ENCODE measurements at places on chromosomes 7 and 10.

DNA sequence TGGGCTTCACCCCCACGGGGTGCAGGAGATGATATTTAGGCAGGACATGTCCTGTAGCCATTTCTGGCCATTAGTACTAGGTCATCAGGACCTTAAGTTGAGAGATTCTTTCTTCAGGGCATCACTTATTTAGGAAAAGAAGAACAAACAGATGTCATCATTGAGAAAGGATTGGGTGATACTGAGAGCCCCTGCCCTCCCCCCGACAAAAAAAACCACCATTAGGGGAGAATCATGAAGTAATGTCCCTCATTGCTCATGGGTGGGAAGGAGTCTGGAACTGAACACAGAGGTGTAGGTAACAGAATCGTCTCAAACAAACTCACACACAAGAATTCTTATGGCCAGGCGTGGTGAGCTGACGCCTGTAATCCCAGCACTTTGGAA, 6.4 kb upstream of the ORAI2 start:
- DNase-seq: no peak

DNA sequence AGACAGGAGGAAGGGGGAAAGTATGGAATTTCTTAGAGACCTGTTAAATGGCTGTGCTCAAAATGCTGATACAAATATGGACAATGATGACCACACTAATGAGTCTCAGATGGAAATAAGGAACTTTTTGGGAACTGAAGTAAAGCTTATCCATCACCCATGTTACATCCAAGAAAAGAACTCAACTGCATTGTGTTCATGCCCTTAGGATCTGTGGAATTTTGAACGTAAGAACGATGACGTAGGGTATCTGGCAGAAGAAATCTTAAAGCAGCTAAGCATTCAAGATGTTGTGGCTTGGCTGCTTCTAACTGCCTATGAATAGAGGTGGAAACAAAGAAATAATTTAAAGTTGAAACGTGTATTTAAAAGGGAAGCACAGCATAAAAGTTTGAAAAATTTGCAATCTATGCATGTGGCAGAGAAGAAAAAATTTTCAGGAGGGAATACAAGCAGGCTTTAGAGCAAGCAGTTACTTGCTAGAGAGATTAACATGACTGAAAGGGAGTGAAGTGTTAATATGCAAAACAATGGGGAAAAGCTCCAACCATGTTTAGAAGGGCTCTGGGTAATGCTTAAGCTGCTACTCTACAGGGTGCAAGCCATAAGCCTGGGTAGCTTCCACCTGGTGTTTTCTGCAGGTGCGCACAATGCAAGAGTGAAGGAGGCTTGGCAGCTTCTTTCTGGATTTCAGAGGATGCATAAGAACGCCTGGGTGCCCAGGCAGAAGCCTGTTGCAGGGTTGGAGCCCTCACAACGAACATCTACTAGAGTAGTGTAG, 499.7 kb upstream of the SEMA3D start:
- no peak for DNase-seq

DNA sequence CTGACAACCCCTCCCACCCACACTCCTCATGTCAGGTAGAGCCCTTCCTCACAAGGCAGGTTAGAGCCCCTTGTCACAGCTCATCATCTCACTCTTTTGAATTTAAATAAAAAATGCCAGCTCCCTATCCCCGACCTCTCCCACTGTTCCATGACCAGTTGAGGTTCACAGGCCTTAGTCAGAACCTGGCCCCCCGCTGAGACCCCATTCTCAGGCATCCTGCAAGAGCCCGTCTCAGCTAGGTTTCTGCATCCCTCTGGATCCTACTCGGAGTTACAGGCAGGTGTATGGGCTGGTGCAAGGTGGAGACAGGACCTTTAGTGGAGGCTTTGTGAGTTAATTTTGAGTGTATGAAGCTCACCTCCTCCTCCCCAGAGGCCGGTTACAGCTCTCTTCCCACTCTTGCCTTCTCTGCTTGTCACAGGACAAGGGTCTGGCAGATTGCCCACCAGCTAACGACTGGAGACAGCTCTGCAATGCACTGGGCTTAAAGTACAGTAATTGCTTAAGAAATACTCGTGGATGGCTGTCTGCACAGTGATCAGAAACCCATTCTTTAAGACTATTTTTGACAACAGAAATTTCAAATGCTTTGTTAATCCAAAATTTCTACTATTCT, 394.9 kb upstream of the DPP6 start:
- DNase-seq: no peak

DNA sequence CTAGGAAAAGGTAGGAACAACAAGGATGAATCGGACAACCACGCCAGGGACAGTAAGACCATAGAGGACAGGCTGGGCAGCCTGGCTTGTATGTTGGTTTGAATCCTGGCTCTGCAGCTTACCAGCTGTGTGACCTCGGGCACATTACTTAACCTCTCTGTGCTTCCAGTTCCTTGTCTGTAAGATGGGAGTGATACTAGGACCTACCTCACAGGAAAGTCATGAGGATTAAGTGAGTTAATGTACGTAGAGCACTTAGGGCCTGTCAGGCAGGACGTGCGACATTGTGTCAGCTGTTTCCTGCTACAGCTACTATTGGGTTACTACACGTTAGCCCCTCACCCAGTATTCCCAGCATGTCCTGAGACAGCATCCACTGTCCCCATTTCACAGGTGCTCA, 32.1 kb downstream of the PLAC9 start:
- no peak for DNase-seq

DNA sequence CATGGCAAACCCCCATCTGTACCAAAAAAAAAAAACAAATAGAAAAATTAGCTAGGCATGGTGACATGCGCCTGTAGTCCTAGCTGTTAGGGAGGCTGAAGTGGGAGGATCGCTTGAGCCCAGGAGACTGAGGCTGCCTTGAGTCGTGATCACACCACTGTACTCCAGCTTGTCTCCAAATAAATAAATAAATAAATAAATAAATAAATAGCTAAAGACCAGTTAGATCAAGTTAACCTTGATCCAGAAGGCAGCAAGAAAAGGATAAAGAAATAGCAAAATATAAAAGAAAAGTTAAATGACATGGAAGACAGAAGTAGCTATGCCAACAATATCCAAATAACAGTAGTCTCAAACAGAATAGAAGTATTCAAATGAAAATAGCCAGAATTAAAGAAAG, 132.2 kb upstream of the SH2B2 start:
- no peak for DNase-seq

DNA sequence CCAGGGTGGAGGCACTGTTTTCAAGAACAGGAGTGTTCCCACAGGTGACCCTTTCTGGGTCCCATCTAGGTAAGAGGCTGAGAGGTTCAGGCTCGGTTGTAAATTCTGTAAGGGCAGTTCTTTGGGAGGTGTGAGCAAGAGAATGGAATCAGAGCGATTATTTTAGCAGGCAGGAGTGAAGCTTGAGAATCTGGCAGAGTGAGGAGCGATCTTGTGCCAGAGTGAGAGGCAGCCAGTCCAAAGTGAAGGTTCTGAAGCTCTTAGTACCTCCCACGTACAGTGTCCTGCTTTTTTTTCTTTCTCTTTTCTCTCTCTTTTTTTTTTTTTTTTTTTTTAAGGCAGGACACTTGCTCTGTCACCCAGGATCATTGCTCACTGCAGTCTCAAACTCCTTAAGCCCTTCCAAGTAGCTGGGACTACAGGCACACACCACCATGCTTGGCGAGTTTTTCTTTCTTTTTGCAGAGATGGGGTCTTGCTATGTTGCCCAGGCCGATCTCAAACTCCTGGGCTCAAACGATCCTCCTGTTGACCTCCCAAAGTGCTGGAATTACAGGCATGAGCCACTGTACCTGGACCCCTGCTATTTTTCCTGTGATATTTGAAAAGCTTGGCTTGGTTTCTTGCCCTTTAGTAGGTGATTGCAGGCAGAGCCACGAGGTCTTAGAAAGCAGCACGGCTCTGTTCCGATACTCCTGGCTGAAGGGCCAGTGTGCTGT, 10.9 kb downstream of the POR start:
- DNase-seq: no peak

DNA sequence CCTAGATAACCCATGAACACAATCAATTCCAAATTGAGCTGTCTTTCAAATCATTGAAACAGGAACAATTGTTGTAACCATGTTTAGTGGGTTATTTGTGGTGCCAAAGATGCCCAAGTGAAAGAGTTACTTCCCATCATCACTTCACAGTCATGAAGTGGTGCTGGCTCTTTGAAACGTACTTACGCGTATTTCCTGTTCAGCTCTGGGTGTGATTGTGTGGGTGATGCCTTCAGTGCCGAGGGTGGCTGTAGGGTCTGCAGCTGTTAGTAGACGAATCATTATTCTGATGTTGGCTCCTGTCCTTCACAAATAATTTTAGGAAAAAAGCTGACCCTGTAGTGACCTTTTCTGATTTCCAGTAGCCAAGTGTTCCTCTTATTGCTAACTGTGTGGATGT, 323.1 kb upstream of the KIAA1217 start:
- DNase-seq: no peak

- DNase-seq: no peak
Measured at GRCh38 chr7:149598721-149599308, 101.2 kb upstream of the ZNF746 start.

DNA sequence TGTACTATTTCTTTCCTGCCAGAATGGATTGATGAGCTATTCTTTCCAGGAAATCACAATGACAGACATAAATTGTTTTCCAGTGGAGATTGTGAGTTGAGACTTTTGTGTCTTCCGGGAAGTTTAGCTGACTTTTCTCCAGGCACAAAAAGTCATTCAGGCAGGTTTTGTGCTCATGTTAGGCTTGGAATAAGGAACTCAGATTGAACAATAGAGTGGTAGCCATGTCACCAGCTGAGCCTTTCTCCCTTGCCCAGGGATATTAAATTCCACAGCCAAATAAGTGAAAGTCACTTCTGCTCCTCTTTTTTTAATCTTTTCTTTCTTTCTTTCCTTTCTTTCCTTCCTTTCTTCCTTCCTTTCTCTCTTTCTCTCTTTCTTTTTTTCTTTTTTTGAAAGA, 559.6 kb downstream of the GALNT17 start:
- DNase-seq: no peak

DNA sequence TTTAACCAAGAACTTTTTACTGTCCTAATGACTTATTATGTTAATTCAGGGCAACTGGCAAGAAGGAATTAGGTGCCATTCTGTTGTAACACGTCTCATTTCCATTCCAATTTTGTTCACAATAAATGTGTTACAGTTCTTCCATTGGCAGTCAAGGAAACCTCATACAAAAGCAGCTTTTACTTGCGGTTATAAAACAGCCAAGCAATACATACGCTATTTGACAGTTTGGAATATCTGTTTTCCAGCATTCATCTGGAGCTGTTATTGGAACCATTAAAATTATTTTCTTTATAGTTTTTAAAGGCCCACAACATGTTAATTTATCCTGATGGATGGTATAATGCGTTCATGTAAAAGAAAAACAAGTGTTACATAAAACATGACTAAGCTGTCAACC, 33.3 kb downstream of the MTERF1 start:
- DNase-seq: no peak

- no peak for DNase-seq
Measured at GRCh38 chr10:113409175-113409574, 143.7 kb upstream of the HABP2 start.

DNA sequence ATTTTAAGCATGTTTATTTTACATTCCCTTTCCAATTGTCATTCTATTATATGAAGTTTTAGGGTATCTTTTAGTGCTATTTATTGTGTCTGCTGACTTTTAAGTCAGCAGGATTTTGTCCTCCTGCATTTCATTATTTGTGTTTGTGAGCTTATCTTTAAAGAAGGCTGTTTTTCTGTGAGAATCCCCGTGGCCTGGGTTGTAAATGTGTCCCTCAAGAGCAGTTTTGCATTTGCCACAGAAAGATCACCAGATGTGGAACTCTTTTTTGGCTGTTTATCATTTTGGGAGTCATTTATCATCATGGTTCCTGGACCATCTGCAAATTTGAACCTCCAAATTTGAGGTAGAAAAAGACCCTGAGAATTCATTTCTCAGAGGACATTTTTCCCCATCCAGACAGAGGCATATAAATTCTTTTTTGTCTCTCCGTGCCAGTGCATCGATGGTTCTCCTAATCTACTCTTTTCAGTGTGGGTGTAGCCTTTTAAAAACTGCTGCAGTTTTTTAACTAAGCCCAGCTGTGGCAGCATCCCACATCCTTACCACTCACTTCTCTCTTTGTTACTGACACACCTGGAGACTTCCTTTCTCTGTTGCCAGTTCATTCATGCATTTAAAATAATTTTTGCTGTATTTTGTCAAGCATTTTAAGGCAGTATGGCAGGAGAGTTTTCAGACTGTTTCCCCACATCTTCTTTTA, 20.1 kb upstream of the MTURN start:
- DNase-seq: no peak

Measured in GOT3 (cell line).